ENCODE measurements at places on chromosomes 12 and 14. TPM values are rescaled to one million over a fixed set of nuclear protein-coding genes. Genes with fewer than 3 reads are reported as not detected.
A peak's percentile ranks its signal among the peaks of the same experiment; 100 is the strongest.

GRCh38 chr14:63362389-63362819, 43.7 kb upstream of the GPHB5 start:
- DNase-seq, result no peak

GRCh38 chr12:102873077-102873476, 44.0 kb downstream of the PAH start:
- DNase-seq, result peak; percentile 11

GRCh38 chr12:106154751-106155273, 16.1 kb upstream of the NUAK1 start:
- no peak for DNase-seq

- no peak for DNase-seq
These were observed 79.6 kb downstream of the EXOC5 start for GRCh38 chr14:57189070-57189469.

GRCh38 chr12:23533265-23533664, 416.2 kb downstream of the SOX5 start:
- DNase-seq, result no peak

- DNase-seq, result peak; percentile 30
These were observed 1.3 kb downstream of the BDKRB2 start for GRCh38 chr14:96205978-96206360.

DNA sequence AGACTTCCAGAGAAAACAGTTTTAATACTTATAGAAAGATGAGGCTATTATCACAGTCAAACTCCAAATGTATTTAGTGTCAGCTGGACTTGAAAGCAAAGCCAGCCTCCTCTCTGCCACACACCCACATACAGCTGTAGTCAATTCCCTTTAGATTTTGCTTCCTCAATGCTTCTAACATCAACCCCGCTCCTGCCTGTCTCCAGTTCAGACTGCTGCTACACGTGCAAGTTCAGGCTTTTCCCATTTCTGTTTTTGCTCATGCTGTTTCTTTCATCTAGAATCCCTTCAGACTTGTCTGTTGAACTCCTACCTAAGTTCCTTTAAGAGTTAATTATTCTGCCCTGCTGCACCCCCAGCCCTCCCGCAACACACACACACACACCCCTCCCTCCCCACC, 380.0 kb downstream of the KCNH5 start:
- no peak for DNase-seq

DNA sequence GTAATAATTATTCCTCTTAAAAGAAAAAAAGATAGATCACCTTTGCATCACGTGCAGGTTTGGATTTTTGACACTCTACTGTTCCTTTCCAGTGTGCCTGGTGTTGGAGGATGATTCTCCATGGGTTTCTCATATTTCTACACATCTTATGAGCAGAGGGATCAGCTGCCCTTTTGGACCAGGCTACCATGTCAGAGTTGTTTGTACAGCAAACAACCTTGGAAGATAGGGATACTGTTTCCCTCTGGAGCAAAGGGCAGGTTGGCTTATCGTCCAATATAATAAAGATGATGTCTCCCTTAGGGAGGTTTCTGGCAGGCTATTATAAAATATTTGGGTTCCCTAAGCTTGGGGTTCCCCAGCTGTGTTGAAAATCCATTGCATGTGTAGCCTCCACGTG, 42.1 kb downstream of the DAO start:
- no peak for DNase-seq

DNA sequence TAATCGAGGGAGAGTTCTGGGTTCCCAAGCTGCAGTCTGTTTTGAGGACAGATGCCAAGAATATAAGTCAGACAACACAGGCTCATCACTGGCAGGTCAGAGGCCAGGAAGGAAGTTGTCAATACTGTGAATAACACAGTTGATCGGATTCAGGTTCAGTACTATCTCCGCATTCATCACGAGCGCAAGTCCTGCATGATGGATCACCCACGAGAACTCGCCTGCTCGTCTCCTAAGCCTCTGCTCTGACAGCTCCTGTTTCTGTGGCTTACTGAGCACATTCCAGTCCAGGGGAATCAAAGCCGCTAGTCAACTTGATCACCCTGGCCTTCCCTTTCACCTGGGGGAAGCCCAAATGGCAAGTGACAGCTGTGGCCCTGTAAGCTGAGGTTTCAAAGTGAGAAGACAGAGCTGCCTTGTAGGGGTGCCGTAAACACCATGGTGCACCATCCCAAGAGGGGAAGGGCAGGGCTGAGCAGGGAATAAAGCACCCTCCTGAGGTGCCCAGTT, 60.1 kb upstream of the DICER1 start:
- no peak for DNase-seq

GRCh38 chr12:91777268-91777992, 368.2 kb downstream of the BTG1 start:
- DNase-seq, result peak; percentile 45

Gene HRK
- total RNA-seq, result 0.29 TPM

Gene COL2A1
- 0.30 TPM for total RNA-seq

Gene NTN4
- total RNA-seq, result 36.5 TPM

Gene GALNT8
- 3.0 TPM for total RNA-seq
